ENCODE measurements at places on chromosomes 16 and 17.
A peak's percentile ranks its signal among the peaks of the same experiment; 100 is the strongest.

DNA sequence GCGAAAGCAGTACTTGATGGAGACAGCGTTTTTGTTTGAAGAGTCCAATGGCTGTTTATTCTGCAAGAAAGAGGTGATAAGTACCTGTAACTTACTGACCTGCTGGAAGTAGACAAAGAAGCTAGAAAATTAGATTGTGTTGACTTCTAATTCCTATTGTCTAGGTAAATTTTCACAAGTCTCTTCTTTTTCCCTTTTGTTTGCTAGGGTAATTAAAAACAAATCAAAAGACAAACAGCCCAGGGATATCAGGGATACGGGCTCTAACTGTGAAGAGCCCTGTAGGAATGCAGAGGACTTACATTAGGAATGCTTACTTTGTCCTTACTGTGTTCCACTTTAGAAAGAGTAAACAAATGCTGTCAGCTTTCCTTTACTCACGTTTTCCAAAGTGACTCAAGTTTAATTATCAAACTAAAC lies 7.0 kb downstream of the PSME3IP1 start:
- DNase-seq: no peak

DNA sequence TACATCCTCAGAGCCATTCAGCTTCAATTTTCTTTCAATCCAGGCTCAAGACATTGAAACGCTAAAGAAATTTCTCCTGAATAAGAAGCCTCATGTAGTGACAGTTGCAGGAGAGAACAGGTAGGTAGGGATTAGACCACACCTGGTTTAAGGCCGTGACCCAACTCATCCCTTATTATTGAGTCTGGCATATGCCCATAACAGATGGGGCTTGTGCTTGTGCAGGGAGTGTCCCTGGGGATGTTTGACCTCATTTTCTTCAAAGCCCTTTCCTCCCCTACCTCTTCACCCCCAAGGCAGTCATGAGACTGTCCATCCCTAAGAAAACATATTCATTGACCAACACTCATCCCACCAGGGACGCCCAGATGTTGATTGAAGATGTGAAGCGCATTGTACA lies 24.3 kb downstream of the SUPT6H start:
- no peak for DNase-seq

- no peak for DNase-seq
Measured at GRCh38 chr16:52652033-52652432, 105.1 kb upstream of the TOX3 start.

DNA sequence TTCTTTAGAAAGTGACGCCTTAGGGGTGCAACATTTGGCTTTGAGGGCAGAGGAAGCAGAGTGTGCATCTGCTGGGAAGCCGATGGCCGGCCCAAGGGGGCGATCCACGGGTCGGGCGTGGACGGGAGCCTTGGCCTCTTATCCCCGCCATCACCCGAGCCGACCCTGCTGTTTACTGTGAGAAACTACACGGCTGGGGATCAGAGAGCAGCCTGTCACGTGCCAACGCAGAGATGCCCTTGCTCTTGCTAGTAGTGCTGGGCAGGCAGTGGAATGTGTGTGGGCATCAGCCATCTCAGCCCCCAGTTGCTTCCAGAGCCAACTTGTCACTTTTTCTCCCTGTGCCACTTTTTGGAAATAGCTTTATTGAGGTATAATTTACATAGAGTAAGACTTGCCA lies 26.7 kb upstream of the ITGB4 start:
- no peak for DNase-seq

- no peak for DNase-seq
Measured at GRCh38 chr17:41656249-41657023, 32.1 kb upstream of the KRT17 start.

GRCh38 chr17:43536236-43536992 lies 9.7 kb downstream of the ETV4 start:
- no peak for DNase-seq

DNA sequence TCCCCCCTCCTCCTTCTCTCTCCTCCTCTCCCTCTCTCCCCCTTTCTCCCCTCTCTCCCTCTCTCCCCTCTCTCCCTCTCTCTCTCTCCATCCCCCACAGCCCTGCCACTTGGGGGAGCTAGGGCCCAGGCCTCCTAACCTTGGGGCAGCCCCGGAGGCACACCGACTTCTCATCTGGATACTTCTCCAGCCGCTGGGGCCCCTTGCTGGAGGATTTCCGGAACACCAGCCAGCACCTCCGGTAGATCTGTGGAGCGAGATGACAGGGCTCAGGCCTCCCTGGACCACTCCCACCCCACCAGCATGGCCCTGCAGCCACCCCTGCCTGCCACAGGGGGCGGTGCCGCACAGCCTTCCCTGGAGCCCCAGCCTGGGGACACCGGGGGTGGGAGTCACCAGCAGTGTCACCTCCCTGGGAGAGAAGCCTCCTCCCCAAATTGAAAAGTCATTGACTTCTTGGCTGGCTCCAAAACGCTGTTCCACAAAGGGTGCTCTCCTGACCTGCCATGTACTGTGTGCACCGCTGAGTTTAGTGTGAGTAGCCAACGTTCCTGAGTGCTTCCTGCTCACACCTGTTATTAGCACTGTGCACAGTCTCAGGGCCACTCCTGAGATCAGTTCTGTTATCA lies 10.5 kb downstream of the DOK4 start:
- peak; percentile 65 for DNase-seq

GRCh38 chr16:10751291-10751697 lies 7.7 kb downstream of the NUBP1 start:
- DNase-seq: no peak

- no peak for DNase-seq
Measured at GRCh38 chr16:60279061-60279665, 1545.0 kb upstream of the GOT2 start.

DNA sequence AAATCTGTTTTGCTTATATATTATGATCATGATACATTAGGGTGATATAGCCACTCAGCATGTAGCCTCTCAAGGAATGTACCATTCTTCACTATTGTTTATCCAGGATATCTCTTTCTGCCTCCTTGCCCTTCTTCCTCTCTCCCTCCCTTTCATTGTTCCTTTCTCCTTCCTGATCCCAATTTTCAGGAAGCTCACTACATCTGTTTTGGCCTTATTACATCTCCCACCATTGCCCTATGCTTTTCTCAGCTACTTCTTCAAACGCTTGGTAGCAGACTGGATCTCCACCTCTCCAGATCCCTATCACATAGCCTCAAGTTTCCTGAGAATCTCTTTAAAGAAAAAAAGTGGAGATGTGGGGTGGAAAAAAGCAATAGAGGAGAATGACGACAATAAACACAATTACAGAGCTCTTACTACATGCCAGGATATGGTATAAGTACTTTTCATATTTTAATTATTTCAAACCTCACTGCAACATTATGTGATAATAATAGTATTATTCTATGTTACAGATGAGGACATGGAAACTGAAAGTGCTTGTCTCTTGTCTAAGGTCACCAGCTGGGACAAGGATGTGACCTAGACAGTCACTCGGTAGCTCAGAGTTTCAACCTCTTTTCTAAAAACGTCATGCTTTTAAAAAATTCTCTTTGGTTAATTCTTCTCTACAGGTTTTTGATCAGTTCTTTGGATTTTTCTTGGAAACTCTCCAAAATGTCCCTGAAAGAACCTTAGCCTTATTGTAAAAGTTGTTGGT lies 959.1 kb downstream of the CDH11 start:
- no peak for DNase-seq

GRCh38 chr16:70749681-70750601 lies 51.0 kb downstream of the VAC14 start:
- DNase-seq: no peak

DNA sequence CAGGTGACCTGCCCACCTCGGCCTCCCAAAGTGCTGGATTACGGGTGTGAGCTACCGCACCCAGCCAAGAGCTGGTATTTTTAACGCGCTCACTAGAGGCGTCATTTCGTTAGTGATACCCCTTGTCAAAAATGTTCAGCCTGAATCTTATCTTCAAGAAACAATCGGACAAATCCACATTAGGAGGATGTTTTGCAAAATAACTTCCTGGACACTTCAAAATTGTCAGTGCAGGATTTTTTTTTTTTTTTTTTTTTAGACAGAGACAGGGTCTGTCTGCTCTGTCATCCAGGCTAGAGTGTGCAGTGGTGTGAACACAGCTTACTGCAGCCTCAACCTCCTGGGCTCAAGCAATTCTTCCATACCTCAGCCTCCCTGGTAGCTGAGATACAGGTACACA lies 63.0 kb downstream of the RMI2 start:
- no peak for DNase-seq

DNA sequence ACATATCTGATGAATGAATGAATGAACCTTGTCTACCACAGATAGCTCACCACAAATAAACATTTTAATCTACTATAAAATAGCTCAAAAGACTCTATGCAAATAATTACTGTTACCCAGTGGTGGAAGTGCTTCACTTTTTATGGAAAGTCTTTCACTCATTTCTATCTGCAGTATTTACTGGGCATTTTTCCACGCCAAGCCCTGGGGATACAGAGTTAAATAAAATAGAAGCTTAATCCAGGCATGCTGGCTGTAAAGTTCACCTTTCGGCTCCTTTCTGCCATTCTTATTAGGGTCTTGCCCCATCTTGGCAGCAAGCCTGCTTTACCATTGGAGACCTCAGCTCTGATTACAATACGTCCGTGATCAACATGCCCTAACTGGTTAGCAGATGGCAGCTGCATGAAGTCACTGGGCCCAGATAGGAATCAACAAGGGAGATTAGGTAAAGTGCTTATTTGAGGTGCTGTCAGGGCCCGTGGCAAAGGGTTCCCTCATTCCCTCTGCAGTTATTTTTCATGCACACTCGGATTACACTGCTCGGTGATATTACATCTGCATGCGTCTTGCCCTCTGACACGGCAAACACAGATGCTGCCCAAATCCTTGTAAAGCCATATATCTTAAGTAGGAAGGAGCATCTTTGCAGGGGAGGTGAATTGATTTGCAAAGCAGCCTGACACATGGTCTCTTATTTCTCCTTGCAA lies 648.9 kb downstream of the WWOX start:
- DNase-seq: no peak

GRCh38 chr16:20026361-20027072 lies 47.2 kb downstream of the GPR139 start:
- no peak for DNase-seq

- peak; percentile 59 for DNase-seq
Measured at GRCh38 chr17:80861892-80862291, 129.7 kb upstream of the CHMP6 start.

- no peak for DNase-seq
Measured at GRCh38 chr17:31697838-31698237, 161.2 kb downstream of the COPRS start.

DNA sequence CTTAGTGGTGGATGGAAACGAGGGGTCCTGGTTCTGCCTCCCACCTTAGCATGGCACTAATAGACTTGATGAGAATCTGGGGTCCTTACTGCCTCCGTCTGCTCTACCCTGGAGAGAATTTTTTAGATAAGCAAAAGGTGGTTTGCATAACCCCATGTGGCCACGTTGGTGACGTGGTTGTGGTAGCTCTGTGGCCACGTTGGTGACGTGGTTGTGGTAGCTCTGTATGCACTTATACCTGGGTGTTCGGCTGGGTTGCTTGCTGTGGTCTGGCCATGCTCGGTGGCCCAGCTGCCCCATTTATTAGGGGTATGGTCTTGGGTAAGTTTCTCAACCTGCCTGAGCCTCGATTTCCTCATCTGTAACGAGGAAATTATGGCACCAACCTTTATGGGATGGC lies 13.0 kb downstream of the SPIRE2 start:
- DNase-seq: no peak

- no peak for DNase-seq
Measured at GRCh38 chr17:43881758-43882505, 25.4 kb downstream of the MPP2 start.

- no peak for DNase-seq
Measured at GRCh38 chr16:73071131-73071940, 23.4 kb upstream of the ZFHX3 start.

- peak; percentile 71 for DNase-seq
Measured at GRCh38 chr17:75720656-75721462, at the start of gene ITGB4. Gene ITGB4 (plus strand): TSS chr17:75721459. CDS start chr17:75724704, 3,245 bp downstream.

DNA sequence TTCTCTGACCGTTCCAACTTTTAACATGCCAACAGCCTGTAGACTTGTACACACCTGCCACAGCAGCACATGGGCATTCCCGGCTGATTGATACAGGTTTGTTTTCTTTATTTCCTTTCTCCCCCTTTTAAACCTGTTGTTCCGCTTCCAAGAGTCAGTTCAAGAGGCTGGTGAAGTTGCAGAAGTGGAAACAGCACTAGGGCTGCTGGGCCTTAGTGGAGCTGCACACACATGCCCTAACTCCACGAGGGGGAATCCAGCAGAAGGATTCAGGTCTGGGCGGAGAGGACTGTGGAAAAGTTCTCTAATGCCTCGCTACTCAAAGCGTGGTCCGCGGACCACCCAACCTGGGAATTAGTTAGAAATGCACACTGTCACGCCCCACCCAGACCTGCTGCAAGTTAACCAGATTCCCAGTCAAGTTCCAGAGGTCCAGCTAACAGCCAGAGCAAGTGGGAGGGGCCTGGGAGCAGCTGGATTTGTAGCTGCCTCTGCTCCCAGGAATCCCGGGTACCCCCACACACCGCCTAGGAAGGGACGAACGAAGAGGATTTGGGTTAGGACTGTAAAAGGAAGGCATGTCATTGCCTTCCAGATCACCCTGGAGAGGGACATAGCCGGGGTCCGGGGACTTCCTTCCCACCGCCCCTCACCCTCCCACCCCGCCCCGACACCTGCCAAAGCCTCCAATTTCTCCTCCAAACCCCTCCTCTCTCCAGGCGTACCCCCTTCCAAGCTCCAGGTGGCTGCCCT lies 542 bp downstream of the SLC39A11 start:
- no peak for DNase-seq

- no peak for DNase-seq
Measured at GRCh38 chr16:55088098-55088497, 157.4 kb downstream of the IRX5 start.

DNA sequence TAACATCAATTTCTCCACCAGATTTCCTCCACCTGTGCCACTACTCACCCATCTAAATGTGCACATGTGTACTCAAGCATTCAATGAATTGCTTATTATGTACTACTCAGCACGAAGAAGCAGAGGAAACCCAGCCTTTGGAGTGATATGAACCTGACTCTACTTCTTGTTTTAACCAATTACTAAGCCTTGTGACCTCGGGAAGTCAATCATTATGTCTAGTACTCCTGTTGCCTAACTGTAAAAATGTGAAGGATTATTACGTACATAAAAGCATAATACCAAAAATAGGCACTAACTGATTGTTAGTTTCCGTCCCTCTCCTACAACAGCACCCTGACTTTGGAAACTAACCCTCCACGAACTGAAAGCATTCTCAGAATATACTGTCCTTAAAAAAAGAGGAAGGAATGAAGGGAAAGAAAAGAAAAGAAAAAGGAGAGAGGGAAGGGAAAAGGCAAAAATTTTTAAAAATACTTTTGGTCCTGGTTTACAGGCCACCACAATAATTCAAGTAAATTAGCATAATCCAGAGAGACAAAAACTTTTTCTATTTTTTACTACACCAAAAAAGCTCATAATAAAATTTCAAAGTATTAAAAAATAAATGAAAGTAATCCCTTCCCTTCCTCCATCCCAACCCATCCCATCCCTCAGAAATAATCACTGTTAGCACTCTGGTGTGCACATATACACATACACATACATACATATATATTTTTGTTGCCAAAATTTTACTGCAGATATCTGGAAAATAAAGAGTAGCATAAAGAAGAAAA lies 53.6 kb downstream of the KANSL1 start:
- DNase-seq: no peak
